ENCODE measurements at places on chromosomes 5 and 9.

- DNase-seq = no peak
Observed at GRCh38 chr5:140966293-140967225, at the start of gene PCDHAC2. PCDHAC2 (plus strand) TSS chr5:140966476; CDS start chr5:140966767, 291 bp downstream.

- no peak for DNase-seq
Observed at GRCh38 chr9:128249558-128249907, 26.3 kb downstream of the GOLGA2 start.

- DNase-seq = no peak
Observed at GRCh38 chr9:106915851-106916250, 52.9 kb downstream of the ZNF462 start.

DNA sequence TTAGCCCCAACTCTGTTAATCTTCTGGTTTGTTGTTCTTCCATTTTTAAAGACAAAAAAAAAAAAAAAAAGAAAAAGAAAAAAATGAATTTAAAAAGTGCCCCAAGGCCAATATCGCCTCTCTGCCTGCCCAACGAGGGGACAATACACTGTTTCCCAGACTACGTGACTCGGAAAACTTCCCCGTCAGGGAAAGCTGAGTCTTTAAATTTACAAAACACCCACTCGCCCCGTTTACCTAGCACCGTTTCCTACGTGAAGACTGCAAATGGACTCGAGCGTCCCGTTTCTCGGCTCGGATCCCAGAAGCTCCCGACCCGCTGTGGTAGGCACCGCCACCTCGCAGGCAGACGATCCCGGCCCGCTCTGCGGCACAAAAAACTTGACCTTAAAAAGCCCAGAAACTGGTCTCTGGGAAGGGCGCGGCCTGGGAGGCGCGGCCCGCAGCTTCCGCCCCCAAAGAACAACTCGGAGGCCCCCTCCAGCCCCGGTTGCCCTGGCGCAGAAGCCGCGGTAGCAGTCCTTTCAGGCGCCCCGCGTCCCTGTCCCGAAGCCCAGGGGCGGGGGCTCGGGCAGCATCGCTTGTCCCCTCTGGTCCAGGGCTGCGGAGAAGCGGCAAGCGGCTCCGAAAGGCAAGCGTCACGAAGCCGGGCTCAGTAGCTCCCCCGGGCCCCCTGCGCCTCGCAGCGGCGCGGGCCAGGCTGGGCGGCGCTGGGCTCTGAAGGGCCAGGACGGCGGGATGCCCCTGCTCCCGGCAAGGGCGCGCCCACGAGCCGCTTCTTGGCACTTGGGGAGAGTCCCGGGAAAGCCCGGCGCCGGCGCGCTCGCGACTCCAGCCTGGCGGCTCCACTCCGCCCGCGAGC is at the start of gene GCNT4:
GCNT4 (minus strand) TSS at position 367 of the 862 bp plus-strand sequence. CDS start 22,521 bp downstream, outside the sequence.
- DNase-seq = peak; percentile 65

DNA sequence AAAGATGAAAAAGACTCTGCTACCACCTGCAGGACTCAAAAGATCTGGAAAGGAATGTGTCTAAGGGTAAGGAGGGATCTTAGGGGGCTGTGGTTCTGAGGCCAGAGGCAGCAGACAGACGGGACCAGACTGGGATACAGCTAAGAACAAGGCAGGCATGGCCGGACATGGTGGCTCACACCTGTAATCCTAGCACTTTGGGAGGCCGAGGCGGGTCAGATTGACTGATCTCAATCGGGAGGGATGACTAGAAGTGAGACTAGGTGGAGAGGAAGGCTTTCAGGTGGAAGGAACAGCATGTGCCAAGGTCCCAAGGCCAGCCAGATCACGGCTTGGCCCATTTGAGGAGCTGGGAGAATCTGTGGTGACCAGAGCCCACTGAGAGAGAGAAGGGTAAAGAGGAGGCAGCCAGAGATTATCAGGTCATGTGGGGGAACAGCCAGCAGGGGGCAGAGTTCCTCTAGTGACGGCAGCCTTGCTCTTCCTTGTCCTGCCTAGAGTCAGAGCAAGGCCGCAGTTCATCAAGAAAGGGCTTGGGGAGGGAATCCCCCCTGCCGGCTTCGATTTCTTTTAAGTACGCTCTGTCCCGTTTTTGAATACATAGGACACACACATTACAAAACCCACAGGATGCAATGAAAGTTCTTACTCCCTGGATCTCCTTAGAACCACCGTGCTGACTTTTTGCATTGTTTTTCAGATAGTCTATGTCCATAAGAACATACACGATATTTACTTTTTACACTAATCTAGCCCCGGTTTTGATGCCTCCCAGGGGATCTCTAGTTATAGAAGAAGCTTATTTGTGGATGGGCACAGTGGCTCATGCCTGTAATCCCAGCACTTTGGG is 2.6 kb upstream of the OLFML2A start:
- peak; percentile 88 for DNase-seq

DNA sequence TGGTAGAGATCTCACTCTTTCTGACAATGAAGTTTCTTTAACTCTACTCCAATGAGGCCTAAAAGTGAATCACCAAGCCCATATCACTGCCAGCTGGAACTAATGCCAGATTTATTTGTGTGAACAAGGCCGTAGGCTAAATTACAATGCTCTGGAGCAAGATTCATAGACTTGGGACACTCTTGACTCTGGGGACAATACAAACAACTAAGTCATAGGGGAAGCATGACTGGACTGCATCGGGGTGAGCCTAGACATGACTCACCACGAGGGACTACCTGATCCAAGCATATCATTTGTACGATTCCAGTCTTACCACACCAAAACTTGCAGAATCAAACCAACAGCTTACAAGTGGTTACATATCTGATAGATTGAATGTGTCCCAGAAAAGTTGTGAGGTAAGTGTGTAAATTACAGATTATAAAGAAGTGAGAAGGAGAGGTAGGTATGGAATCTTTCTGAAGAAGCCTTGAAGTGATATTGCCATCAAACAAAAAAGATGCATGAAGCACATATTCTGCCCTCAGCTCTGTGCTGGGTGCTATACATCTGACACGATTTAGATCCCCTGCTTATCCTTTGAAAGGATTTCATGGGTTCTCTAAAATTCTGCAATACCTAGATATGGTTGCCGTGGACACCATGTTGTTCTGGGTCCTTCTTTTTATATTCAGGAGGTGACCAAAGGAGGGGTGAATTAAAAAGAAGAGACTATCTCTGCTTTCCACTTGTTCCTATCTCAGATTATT is 199.3 kb upstream of the PDE4D start:
- DNase-seq = no peak

- no peak for DNase-seq
Observed at GRCh38 chr5:159928122-159928909, 12.0 kb downstream of the ADRA1B start.

DNA sequence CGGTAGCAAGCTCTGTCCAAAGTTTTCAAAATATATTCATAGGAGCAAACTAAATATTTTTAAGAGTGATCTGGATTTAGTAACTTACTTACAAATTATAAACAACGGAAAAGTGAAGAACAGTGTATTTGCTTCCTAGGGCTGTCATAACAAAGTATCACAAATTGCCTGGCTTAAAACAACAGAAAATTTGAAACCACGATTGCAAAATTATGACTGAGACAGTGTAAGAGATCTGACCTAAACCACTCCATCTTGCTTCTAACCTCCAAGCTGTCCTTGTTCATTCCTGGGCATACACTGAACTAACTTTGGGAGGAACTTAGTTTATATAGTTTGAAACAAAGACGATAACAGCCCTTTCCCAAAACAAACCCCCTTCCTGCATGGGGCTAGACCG is 202.0 kb upstream of the CDH6 start:
- DNase-seq = no peak

DNA sequence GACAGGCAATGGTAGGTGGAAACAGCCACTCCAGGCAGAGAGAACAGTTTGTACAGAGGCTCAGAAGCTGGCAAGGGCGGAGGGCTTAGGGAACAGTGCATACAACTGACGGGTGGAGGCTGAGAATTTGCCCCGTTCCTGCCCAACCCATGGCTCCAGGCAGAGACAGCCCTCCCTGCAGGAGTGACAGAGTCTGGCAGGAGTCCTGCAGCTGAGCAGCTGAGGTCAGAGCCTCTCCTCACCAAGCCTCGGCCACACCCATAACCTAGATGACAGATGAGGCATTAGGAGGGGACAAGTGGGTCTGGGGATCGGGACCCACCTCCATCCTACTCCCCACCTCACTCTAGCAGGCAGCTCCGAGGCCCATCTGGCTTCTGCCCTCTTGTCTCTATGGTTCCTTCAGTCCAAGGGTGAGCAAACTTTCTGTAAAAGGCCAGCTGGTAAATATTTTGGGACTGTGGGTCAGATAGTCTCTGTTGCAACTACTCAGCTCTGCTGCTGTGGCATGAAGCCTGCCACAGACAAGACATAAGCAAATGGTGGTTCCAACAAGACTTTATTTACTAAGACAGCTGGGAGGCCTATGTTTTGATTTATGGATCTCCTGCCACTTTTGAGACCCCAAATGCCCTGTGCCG is 83.7 kb downstream of the SH3TC2 start:
- DNase-seq = no peak

GRCh38 chr9:118230329-118230728 is 526.1 kb downstream of the TLR4 start:
- DNase-seq = no peak

GRCh38 chr5:40928886-40929448 is 19.7 kb downstream of the C7 start:
- no peak for DNase-seq

DNA sequence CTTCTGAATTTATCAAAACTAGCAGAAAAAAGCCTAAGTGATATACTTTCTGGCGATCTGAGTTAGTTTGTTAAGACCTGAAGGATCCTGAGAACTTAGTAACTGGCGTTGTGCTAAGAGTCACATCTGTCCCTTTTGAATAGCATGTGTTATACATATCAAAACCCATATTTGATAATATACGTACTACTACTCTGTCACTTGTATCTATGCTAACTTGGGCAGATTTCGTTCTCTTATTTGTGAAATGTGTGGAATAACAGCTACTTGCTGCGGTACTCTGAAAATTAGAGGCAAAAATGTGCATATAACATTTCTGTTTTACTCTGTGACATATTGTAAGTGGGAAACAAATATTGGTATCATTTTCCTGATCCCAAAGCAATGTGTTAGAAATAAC is 126.4 kb downstream of the PARP8 start:
- no peak for DNase-seq

DNA sequence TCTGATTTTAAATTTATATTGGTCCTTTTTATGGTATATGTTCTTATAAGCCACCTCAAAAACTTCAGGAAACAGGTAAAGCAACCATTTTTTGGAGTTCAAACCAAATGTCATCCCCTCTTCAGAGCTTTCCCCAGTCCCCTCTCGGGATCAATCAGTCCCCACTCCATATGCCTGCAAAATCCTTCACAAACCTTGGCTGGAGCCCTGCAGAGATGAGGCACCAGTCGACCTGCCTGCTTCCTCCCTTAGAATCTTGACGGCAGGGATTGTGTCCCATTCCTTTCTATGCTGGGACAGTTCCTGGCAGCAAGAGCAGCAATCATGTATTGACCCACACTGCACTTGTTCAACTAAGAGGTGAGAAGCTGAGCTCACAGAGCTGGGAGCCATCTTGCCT is 22.6 kb downstream of the B4GALT1 start:
- no peak for DNase-seq

GRCh38 chr9:133585481-133586351 is 23.5 kb downstream of the FAM163B start:
- no peak for DNase-seq

- no peak for DNase-seq
Observed at GRCh38 chr9:133917375-133917774, 74.7 kb downstream of the VAV2 start.

DNA sequence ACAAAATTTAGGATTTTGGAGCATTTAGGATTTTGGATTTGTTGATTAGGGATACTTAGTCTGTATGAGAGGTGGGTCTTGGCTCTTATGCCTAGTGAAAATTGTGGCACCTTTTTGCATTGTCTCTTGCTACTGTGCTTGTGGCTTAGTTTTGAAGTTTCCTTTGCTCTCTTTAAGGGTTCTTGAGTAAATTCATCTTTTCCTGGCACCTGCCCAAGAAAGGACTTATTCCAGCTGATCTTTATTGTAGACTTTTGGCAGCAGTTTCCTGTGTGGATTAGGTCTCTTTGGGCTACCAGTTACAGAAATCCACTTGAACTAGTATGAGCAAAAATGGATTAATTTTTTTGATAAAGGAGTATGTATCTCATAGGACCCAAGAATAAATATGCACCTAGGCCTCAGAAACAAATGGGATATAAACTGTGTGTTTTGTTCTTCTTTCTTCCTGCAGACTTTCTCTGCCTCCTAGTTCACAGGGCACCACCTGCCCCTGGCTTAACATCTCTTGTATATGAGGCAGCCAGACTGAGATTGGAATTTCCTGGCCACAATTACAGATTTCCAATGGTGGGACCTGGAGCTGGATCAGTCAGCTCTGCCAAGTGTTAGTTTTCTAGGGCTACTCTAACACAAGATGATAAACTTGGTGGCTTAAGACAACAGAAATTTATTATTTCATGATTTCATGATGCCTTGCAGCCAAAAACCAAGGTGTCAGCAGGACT is 44.6 kb downstream of the FOCAD start:
- no peak for DNase-seq

- no peak for DNase-seq
Observed at GRCh38 chr5:108113950-108114349, 267.9 kb downstream of the FBXL17 start.

Data from CD4-positive, alpha-beta T cell treated with Interleukin-17A for 4 hours (primary cell).